ENCODE measurements at places on chromosomes 13 and 19. TPM values are rescaled to one million over a fixed set of nuclear protein-coding genes. Genes with fewer than 3 reads are reported as not detected.

APOC4 gene
- polyA plus RNA-seq = not detected

CCL25 gene
- polyA plus RNA-seq = not detected

ZNF66 gene
- polyA plus RNA-seq = 1.2 TPM

KIR2DL3 gene
- 0.07 TPM for polyA plus RNA-seq

SUGP1 gene
- 27.4 TPM for polyA plus RNA-seq

PRR20C gene
- not detected for polyA plus RNA-seq

FAM83E gene
- 0.20 TPM for polyA plus RNA-seq

BST2 gene
- polyA plus RNA-seq = 45.1 TPM

LIM2 gene
- not detected for polyA plus RNA-seq

RETN gene
- 7.2 TPM for polyA plus RNA-seq

CABP5 gene
- polyA plus RNA-seq = not detected

GFY gene
- not detected for polyA plus RNA-seq

PDS5B gene
- polyA plus RNA-seq = 5.5 TPM

ZNF534 gene
- polyA plus RNA-seq = 0.34 TPM

FREM2 gene
- 0.02 TPM for polyA plus RNA-seq

NCAN gene
- polyA plus RNA-seq = not detected

LILRB1 gene
- 1.2 TPM for polyA plus RNA-seq

NXNL1 gene
- 0.63 TPM for polyA plus RNA-seq

BCL2L12 gene
- 15.1 TPM for polyA plus RNA-seq

SIGLEC14 gene
- 0.75 TPM for polyA plus RNA-seq

MYPOP gene
- polyA plus RNA-seq = 9.3 TPM

Data from right cardiac atrium (tissue), 5 donors.